ENCODE measurements at places on chromosomes 5 and 9.

- no peak for DNase-seq
Measured at GRCh38 chr5:116892993-116893392, 318.4 kb upstream of the SEMA6A start.

DNA sequence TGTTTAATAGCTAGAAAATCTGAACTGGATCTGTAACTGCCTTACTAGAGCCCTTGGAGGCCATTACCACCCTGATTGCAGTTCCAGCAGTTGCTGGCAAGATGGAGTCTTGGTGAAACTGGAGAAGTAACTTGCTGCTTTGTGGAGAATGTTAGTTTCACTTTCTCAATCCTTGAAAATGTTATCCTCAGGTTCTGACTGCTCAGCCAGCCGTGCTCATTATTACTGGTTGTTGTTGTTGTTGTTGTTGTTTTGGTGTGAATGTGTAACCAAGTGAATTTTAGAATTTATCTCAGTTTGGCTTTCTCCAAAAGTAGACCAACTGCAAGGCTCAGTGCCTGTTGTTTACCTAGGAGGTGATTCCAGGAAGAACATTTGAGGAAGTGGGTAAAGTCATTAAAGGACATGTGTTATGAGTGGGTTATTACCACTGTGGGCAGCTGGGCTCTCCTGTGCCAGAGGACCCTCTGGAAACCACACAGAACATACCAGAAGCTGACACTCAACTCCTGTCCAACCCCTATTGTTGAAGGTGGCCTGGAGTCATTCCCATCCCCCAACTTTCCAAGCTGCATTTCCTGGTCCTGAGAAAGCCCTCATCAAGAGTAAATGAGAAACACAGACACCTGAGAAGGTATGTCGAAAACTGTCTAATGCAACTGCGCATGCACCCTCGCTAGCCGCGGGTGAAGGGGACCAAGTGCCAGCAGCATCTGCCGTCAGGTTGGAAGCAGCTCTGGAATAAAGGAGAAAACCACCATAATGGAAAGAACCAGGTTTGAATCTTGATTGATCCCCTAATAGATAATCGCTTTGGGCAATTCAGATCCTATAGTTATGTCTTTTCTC is 111.6 kb downstream of the CMYA5 start:
- DNase-seq = peak; percentile 18

- no peak for DNase-seq
Measured at GRCh38 chr5:32812399-32812798, 101.3 kb downstream of the NPR3 start.

GRCh38 chr5:62643556-62644451 is 65.2 kb downstream of the LRRC70 start:
- DNase-seq = no peak

DNA sequence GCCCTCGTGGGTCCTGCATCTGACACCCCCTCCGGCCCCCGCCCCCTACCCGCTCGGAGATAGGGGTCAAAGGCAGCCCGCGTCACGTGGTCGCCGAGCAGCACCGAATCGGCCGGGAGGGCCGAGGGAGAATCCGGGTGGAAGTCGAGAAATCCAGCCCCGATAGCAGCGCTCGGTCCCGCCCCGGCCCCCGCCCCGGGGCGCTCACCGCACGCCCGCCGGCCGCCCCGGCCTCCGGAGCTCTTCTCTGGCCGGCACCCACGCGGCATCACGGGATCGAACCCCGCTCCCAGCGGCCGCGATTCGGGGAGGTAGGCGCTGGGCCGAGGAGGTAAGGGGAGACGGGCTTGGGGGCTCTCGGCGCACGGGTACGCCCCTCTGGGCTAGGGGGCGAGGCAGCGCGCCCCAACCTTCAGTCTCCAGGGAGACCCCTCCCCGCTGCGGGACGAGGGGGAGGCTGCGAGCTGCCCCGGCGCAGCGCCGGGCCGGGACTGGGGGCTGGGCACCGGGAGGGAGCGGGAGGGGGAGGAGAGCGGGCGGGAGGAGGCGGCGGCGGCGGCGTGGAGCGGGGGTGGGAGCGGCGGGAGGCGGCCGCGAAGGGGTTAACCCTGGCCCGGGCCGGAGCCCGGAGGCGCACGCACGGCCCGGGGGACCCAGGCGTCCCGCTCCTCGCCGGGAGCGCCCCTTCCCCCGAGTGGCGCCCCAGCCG is 22.1 kb upstream of the NDST1 start:
- DNase-seq = peak; percentile 46

- no peak for DNase-seq
Measured at GRCh38 chr9:5994493-5994892, 20.9 kb downstream of the RANBP6 start.

GRCh38 chr5:15252331-15252730 is 247.6 kb upstream of the FBXL7 start:
- DNase-seq = no peak

All from ACHN (cell line).